Mononuclear cell (primary cell): ENCODE measurements at places on chromosomes 6 and 20. TPM values are rescaled to one million over a fixed set of nuclear protein-coding genes. Genes with fewer than 3 reads are reported as not detected.

The TSBP1 gene
- not detected for total RNA-seq

The DEFB132 gene
- not detected for total RNA-seq

The HMGA1 gene
- total RNA-seq = 44.3 TPM

The CD24 gene
- 2.4 TPM for total RNA-seq

The UNC93A gene
- total RNA-seq = not detected

The ZNF451 gene
- 240 TPM for total RNA-seq

The DSTN gene
- 27.6 TPM for total RNA-seq

The CST5 gene
- not detected for total RNA-seq

The FOXS1 gene
- total RNA-seq = not detected

The WDR46 gene
- total RNA-seq = 19.4 TPM

The NEURL2 gene
- total RNA-seq = 1.9 TPM

The SLC17A1 gene
- not detected for total RNA-seq

The HMGCLL1 gene
- not detected for total RNA-seq

The RBM24 gene
- total RNA-seq = 0.21 TPM

The DNMT3B gene
- total RNA-seq = 0.21 TPM

The C20orf141 gene
- total RNA-seq = not detected

The BEND6 gene
- 1.0 TPM for total RNA-seq

The ZC3H12D gene
- total RNA-seq = 50.7 TPM

The CD40 gene
- 10.2 TPM for total RNA-seq

The ZNF831 gene
- total RNA-seq = 19.8 TPM

The WFDC12 gene
- total RNA-seq = not detected

The SLC22A1 gene
- 0.21 TPM for total RNA-seq

The EGFL8 gene
- total RNA-seq = 0.73 TPM

The PBOV1 gene
- not detected for total RNA-seq
